Panc1 (cell line): ENCODE measurements at places on chromosomes 16 and 17.

DNA sequence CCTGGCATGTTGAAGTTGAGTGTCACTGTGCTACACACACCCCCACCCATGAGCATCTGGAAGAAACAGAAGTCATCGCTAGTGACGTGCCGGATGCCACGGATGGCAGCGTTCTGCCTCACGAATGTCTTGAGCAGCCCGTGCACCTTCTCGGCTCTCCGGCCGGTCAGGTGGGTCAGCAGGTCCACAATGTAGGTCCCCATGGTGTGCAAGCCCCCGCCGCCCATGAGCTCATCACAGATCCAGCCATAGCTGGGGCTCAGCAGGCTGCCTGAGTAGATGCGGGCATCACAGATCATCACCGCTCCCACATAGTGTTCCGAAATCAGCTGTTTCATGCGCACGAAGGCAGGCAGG, 8.9 kb downstream of the C16orf86 start:
- no peak for DNase-seq

DNA sequence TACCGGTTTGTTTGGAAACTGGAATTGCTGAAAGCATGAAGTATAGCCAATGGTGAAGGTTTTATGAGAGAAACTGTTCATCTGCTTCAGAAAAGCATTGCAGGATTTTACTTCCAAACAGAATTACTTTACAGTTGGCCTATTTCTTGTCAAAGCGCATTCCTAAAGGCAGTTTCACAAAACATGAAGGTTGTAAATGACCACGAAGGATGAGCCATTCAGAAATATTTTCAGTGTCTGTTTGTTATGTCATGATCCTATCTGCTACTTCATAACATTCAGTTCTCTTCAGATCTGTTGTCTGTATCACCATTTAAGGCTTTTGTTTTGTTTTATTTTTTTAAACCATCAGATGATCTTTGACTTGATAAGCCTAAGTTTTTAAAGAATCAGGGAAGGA, 45.7 kb downstream of the AATF start:
- no peak for DNase-seq

DNA sequence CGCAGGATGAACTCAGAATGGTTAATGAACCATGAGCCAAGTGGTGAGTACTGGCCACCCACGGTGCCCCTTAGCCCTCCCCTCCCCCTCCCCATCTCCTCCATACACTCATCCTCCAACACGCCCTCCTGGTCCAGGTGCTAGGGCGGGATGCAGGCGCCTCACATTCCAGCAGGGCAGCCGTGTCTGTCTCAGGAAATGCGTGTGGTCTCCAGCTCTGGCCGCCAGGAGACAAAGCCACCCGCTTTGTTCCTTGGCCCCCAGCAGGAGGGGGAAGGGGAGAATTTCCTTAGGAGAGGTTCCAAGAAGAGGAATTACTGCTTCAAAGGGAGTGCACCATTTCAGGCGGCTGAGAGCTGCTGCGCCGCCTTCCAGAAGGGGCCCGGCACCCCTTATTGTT, 29.7 kb upstream of the RMI2 start:
- no peak for DNase-seq

- no peak for DNase-seq
These were observed 14.0 kb downstream of the TSNAXIP1 start for GRCh38 chr16:67820608-67821259.

- DNase-seq: no peak
These were observed 13.3 kb upstream of the CRK start for GRCh38 chr17:1469231-1469852.

- DNase-seq: no peak
These were observed 849 bp downstream of the CAPN15 start for GRCh38 chr16:528111-529011.

GRCh38 chr17:29169806-29170591, 10.2 kb downstream of the MYO18A start:
- DNase-seq: no peak

GRCh38 chr17:12814718-12815117, 25.4 kb downstream of the ARHGAP44 start:
- DNase-seq: no peak

DNA sequence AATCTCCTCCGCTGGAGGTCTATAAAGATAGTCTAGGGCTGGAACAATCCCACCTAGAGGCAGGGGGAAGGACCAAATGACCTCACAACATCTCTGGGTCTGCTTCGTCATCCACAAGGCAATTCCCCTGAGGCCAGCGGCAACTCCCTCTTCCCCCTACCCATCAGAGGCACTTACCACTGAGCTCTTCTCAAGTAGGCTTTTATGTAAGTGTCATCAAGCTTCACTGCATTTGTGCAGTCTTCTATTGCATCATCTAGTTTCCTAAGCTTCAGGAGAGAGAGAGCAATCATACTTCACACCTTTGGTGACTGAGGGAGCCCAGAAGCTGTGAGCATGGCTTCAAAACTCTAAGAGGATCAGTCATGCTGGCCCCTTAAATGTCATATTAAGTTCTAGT, 21.0 kb downstream of the CNP start:
- no peak for DNase-seq
